ENCODE measurements at places on chromosomes 1 and 21.

- no peak for DNase-seq
These were observed 9.5 kb downstream of the CFH start for GRCh38 chr1:196661345-196661744.

- no peak for DNase-seq
These were observed 34.3 kb upstream of the RAP1GAP start for GRCh38 chr1:21703318-21703963.

DNA sequence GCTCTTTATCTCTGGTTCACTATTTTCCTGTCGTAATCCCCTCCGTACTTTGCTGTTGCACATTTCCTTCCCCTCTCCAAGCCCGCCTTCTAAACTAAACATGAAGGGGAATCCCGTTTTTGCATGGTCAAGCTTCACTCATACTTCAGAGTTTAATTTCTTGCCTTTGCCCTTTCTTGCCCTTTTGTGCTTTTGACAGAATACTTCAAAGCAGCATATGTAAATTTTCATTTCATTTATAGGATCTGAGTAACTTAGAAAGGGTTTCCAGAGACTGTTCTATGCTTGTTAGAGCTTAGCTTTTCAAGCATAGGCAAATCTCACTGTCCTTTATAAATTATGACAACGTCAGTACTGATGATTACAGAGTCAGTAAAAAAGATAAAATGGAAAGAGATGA, 27.7 kb downstream of the SPATA45 start:
- no peak for DNase-seq

DNA sequence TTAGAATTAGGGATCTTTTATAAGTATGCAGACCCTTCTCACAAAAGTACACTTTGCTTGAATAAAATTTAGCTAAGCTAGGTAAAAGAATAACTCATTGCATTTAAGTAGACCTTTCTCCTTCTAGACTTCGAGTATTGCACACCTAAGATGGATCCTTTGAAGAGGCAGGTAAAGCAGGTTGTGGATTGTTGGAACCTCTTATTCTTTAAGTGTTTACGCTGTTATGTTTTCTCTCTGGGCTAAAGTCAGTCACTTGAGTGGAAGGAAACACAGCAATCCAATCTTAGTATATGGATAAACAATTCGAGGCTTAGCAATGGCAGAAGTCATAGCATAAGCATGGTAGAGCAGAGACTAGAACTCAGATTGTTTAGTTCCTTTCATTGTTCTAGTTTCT, 11.4 kb downstream of the MAGI3 start:
- no peak for DNase-seq

DNA sequence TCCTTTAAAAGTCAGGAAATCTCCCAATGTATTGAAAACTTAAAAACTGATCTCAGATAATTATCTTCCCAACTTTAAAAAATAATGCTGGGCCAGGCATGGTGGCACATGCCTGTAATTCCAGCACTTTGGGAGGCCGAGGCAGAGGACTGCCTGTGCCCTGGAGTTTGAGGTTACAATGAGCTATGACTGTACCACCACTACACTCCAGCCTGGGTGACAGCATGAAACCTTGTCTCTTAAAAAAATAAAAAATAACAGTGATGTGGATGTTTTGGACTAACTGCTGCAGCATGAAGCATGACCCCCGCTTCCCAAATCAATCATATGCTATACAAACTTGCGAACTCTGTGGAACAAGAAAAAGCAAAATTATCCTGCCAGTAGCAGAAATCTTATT, 186.3 kb downstream of the RERE start:
- no peak for DNase-seq

DNA sequence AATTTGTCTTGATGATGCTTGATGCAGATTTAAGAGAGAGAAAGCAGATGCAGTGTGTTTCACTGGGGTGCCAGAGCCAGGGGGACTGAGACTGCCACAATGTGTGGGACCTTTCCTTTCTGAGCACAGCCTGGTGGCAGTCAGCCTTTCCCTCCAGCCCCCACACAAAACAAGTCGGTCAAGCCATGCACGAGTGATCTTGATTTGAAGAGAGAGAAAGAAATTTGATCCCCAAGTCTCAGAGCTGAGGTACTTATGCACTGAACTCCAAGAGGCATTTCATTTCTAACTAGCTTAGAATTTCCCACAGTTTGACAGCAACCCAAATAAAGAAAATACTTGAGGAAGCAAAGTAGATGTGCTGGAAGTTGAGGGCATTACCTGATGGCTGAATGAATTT, 193.8 kb downstream of the ST6GALNAC3 start:
- no peak for DNase-seq

DNA sequence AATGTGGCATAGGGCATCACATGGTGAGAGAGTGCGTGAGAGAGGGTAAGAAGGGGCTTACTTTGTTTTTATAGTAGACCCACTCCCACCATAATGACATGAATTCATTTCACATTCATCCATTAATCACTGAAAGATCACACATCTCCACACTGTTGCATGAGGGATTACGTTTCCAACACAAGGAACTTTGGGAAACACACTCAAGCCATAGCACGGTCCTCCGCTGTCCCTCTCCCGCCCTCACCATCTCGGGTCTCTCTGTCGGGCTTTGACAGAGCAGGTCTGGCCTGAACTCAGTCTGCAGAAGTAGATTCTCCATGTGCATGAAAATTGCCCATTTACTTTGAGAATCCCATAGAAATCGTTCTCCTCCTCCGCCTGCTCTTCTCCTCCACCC, 312.2 kb downstream of the MATN1 start:
- DNase-seq = peak; percentile 12
